Muscle of arm (tissue), 14 donors: ENCODE measurements at places on chromosomes 12 and 14.

DNA sequence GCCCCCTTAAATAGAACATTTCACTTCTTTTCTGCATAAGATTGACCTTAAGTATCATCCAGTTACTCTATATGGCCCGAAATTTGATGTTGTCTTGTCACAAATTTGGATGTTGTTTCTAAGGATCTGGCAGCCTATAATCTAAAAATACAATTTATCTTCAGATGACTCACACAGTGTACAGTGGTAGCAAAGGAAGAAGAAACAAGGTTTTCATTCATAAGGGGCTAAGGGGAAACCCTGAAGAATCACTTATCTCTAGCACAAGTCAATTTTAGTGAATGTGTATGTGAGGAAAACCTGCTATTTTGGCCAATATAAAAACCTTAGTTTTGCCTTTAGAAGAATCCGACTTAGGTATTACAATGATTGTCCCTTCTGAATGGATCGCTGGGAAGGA lies 606.3 kb upstream of the LRFN5 start:
- DNase-seq: no peak

GRCh38 chr14:97137705-97138104 lies 340.5 kb downstream of the VRK1 start:
- DNase-seq: no peak

DNA sequence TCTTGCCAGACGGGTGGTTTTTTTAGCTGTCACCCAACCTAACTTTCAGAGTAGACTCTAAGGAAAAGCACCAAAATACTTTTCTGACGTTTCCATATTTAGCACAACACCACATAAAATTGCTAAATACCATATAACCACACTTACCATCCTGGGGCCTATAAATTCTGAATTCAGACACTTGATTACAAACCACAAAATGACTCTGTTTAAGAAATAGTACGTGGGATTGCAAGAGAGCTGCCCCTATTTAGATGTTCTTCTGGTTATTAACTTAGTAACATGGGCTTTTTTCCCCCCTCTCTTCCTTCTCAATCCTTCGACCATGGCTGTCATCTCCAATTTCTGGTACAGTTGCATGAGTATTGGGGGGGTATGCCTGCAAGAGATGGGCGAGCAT lies 287.7 kb downstream of the BMP4 start:
- no peak for DNase-seq

DNA sequence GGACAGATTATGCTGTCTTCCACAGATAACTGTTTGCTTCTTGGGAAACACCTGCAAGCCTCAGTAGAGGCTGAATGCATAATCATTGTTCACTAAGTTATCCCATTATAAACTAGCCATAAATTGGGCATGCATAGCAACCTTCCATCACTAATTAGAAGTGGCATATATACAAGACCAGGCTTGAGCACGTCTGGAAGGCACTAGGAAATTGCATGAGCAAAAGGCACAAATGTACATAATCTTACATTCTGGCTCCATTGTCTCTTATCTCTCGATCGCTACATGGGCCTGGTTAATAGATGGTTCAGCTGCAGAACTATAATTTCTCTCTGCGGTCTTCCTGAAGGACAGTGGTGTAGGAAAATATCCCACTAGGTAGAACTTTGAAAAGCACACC lies 679.2 kb downstream of the RPL10L start:
- DNase-seq: no peak

DNA sequence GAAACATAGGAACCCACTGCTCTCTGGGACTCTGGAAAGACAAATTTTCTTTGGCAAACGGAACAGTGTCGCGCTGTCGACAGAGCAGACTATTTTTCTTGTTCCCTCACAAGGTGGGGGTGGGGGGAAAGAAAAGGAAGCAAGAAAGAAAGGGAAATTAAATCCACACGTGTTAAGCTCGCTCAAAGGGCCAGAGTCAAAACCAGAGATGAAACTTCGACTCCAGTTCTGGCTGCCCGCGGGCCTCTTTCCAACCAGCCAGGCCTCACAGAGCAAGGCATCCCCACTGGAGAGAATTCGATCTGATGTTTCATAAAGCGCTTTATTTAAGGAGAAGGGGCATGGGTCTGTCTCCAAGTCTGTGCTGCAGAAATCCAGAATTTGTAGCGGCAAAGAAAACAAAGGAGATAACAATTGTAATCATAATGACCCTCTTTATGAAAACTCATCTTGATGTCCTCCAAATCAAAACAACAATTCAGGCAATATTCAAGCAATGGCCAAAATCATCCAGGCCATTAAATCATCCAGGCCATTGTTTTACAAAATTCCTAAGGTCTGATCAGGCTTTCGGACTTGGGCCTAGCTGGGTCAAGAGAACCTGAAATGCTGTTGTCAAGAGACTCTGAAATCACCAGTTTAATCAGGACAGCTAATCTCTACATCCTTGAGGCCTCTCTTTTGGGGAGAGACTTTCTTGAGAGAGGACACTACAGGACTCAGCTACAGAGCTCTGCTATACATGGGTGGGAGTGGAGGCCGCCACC lies 5.3 kb upstream of the TBX5 start:
- DNase-seq: no peak
